Fibroblast of lung (primary cell): ENCODE measurements at places on chromosomes 12 and 14. TPM values are rescaled to one million over a fixed set of nuclear protein-coding genes. Genes with fewer than 3 reads are reported as not detected.

The ANKRD33 gene
- under 0.01 TPM in 1 of 2 replicates, not detected in the other for total RNA-seq

DNA sequence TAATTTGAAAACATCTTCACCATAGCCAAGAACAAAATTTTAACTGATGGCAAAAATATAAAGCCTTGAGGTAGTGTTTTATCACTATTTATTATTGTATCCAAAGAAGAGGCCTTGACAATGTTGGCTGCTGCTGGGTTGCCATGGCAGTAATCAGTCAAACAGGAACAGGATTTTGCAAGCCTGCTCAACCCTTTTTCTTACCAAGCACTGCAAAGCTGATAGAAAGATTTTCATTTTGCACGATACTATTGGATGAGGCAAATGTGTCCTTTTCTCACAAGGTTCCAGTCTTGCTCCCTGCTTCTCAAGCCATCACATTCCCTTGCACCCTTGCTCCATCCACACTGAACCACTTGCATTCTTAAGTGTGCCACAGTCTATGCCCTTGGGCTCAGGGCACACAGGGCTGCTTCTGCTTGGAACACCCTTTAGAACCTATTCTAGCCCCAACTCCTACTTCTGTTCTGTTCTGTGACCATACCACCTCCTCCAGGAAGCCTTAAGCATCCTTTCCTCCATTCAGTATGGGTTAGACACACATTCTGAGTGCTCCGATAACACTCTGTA is 76.5 kb upstream of the AMIGO2 start:
- H3K4me3 ChIP-seq, result no peak overlapping the region
- H3K36me3 ChIP-seq, result no peaks in the 10 kb centered on the region
- peaks cover 6% of the 10 kb centered on the region for H3K4me1 ChIP-seq
- no peak overlapping the region for H3K27ac ChIP-seq
- H3K27me3 ChIP-seq, result no peaks in the 10 kb centered on the region

The VRTN gene
- total RNA-seq, result not detected in 2 replicates

GRCh38 chr14:95547626-95548327 is 12.9 kb downstream of the GLRX5 start:
- no peak overlapping the region for H3K4me3 ChIP-seq
- H3K27ac ChIP-seq, result no peak overlapping the region
- peaks cover 3% of the 10 kb centered on the region for H3K36me3 ChIP-seq
- H3K4me1 ChIP-seq, result peaks cover 3% of the 10 kb centered on the region

GRCh38 chr14:65704437-65704836 is 291.9 kb downstream of the FUT8 start:
- no peaks in the 10 kb centered on the region for H3K36me3 ChIP-seq
- H3K4me1 ChIP-seq, result no peaks in the 10 kb centered on the region
- H3K4me3 ChIP-seq, result no peak overlapping the region

DNA sequence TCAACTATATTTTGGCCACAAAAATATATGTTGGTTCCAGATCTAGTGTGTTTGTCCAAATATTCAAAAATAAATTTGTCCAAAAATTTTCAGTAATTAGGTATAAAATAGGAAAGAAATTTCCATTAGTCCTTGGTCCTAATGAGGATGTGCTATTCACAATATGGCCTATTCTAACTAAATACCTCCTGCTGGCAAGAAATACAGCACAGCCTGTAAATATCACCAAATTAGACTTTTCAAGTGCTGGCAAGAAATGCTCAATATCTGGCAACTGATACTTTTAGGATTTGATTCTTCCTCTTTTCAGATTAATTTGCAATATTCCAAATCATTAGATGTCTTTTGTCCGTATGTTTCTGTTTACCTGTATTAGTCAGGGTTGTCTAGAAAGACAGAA is 1446.2 kb downstream of the LRFN5 start:
- H3K4me1 ChIP-seq, result no peaks in the 10 kb centered on the region
- H3K27ac ChIP-seq, result no peak overlapping the region
- no peak for DNase-seq

DNA sequence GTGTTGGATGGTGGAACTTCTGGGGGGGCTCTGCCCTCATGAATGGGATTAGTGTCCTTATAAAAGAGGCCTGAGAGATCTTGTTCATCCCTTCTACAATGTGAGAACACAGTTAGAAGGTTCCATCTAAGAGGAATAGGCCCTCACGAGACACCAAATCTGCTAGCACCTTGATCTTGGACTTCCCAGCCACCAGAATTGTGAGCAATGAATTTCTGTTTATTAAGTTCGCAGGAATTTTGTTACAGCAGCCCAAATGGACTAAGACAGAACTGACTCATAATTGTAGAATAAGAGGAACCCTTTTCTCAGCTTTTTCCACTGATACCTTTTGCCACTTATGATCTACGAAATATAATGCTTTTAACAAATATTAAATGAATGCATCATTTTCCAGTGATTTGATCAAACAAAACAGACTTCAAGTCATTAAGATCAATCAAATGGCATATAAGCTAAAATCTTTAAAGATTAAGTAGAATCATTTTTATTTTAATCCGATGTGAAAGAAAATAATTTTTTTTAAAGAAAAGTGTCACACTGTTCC is 68.2 kb downstream of the HECTD1 start:
- H3K4me1 ChIP-seq, result no peaks in the 10 kb centered on the region
- H3K36me3 ChIP-seq, result peaks cover 9% of the 10 kb centered on the region
- DNase-seq, result no peak
- H3K27ac ChIP-seq, result no peak overlapping the region

DNA sequence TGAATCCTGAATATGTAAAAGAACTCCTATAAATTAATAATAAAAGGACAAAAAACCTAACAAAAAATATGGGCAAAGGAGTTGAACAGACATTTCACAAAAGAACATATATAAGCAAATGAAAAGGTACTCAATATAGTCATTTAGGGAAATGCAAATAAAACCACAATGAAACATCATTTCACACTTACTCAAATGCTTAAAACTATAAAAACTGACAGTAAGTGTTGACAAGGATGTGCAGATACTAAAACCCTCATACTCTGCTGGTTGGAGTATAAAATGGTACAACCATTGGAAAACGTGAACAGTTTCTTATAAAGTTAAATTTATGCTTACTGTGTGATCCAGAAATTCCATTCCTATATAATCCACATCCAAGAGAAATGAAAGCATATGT is 247.1 kb downstream of the GXYLT1 start:
- DNase-seq, result no peak
- H3K27ac ChIP-seq, result no peak overlapping the region
- no peaks in the 10 kb centered on the region for H3K27me3 ChIP-seq
- H3K36me3 ChIP-seq, result no peaks in the 10 kb centered on the region
- H3K4me3 ChIP-seq, result no peak overlapping the region

DNA sequence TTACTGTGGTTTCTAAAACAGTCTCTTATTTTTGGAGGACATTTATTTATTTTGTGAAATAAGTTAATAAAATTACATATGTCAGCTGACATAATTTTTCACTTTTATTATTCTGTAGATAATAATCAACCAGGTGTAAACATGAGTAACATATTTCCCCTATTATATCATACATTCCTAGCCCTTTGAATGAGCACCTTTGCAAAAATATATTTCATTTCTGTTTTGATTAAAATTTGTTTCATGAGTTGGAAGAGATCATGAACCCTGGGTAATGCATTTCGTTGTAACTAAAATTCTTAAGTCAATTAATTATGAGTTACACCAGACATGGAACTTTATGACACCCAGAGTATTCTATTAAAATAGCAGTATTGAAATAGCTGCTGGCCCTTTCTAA is 56.3 kb downstream of the SLC16A7 start:
- H3K4me3 ChIP-seq, result no peak overlapping the region
- no peak for DNase-seq
- no peak overlapping the region for H3K27ac ChIP-seq

The KLHDC2 gene
- 125 and 135 TPM in 2 replicates for total RNA-seq

DNA sequence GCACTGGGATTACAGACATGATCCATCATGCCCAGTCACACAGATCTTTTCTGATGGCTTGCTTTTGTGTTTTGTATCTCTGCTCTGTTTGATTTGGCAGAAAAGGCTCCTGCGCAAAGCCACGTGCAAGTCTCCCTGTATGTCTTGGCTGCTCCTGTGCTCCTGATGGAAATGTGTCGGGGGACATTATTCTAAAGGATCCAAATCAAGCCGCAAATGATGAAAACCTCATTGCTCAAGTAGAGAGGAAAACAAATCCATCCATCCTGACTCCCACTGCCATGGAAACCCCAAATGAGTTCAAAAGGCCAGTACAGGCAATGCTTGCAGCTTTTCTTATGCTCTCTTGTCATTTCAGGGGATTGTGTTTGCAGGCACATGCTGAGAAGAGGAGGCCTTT is 93.8 kb downstream of the NDUFA12 start:
- no peak for DNase-seq
- no peak overlapping the region for H3K27ac ChIP-seq
- no peaks in the 10 kb centered on the region for H3K4me1 ChIP-seq

DNA sequence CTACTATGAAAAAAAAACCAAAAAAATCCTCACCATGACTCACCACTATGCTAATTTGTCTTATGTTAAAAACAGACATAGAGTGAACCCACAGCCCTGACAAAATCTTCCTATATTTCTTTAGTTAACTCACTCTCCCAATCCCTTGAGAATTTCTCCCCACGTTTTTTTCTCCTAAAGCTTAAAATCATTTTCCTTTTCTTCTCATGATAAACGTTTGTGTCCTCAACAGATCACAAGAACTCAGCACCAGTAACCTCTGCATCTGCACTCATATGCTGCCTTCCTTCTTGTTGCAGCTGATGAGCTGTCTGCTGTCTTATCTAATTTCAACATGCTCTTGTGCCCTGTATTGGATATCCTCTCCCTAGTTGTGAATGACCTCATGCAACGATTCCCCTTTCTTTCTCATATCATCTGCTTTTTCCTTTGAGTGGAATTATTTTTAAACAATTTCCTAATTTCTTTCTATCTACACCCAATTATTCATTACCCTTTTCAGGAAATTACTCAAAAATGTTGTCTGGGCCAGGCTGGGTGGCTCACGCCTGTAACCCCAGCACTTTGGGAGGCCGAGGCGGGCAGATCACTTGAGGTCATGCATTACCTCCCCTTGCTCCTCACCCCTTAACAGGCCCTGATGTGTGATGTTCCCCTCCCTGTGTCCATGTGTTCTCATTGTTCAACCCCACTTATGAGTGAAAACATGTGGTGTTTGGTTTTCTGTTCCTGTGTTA is 427.5 kb upstream of the MGAT4C start:
- no peak overlapping the region for H3K4me3 ChIP-seq
- H3K36me3 ChIP-seq, result no peaks in the 10 kb centered on the region
- no peak overlapping the region for H3K27ac ChIP-seq
- DNase-seq, result peak; percentile 70

DNA sequence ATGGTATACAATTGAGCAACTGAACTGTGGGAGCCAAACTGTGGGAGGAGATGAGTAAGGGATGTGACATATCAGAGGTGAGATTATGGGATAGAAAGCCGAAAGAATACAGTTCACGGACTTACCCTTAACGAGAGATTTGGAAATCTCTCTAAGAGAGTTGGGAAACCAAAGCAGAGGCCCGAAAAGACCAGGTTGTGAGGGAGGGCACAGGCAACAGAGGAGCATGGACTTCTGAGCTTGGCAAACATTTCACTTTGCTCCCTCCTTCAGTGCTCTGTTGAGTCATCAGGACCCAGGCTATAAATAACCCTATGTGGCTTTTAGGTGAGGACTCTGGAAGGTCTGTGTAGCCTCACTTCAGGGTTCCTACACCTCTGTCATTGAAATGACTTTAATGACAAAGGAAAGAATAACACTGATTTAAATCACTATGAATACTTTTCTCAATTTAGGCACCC is 120.6 kb downstream of the TGFB3 start:
- no peak overlapping the region for H3K4me3 ChIP-seq
- peaks cover 12% of the 10 kb centered on the region for H3K4me1 ChIP-seq
- peak; percentile 74 for DNase-seq
- H3K27ac ChIP-seq, result peak overlapping the region; percentile 42
- H3K36me3 ChIP-seq, result no peaks in the 10 kb centered on the region

DNA sequence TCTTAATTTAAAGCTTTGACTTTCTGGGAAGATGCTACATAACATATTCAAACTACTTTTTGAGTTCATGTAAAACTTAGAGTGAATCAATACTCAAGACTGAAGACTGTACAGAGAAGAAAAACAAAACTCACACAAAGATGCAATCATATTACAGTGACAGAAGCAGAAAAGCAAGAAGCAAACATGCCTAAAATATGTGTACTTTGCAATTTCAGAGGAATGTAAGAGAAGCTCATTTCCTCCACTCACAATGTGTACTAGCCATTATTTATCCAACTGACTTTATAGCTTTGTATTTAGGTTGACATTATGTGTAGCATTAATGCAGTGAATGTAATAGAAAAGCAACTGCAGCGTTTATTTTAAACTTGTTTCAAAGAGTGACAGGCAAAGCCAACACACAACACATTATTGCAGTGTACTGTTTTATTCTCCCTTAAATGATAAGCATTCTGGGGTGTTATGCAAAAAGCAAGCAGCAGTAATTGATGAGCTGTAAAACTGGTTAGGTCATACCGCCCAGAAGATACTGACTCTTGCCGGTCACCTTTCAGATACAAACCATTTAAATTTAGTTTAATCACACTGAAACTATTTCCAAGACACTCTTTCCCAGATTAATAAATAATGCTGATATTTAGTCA is 88.2 kb upstream of the PAWR start:
- no peaks in the 10 kb centered on the region for H3K36me3 ChIP-seq
- H3K4me3 ChIP-seq, result no peak overlapping the region
- no peak overlapping the region for H3K27ac ChIP-seq
- DNase-seq, result no peak

The DHRS2 gene
- total RNA-seq, result not detected in 2 replicates

- H3K4me1 ChIP-seq, result peaks cover 7% of the 10 kb centered on the region
- H3K27me3 ChIP-seq, result no peaks in the 10 kb centered on the region
- no peak overlapping the region for H3K4me3 ChIP-seq
- no peaks in the 10 kb centered on the region for H3K36me3 ChIP-seq
- DNase-seq, result no peak
- H3K27ac ChIP-seq, result no peak overlapping the region
These were observed 17.5 kb upstream of the TUBA1A start for GRCh38 chr12:49206389-49206788.

GRCh38 chr12:72274931-72275330 is 2.8 kb downstream of the TRHDE start:
- peaks cover 6% of the 10 kb centered on the region for H3K27me3 ChIP-seq
- H3K4me1 ChIP-seq, result no peaks in the 10 kb centered on the region
- H3K36me3 ChIP-seq, result no peaks in the 10 kb centered on the region
- no peak overlapping the region for H3K27ac ChIP-seq

GRCh38 chr14:85572011-85572410 is 42.1 kb downstream of the FLRT2 start:
- H3K36me3 ChIP-seq, result no peaks in the 10 kb centered on the region
- H3K27me3 ChIP-seq, result no peaks in the 10 kb centered on the region
- no peak overlapping the region for H3K4me3 ChIP-seq
- peaks cover 9% of the 10 kb centered on the region for H3K4me1 ChIP-seq

- H3K4me3 ChIP-seq, result no peak overlapping the region
- no peaks in the 10 kb centered on the region for H3K4me1 ChIP-seq
- no peaks in the 10 kb centered on the region for H3K36me3 ChIP-seq
- H3K27me3 ChIP-seq, result no peaks in the 10 kb centered on the region
These were observed 639.6 kb downstream of the AACS start for GRCh38 chr12:125704803-125705202.

GRCh38 chr12:58877243-58877743 is 43.0 kb downstream of the LRIG3 start:
- H3K36me3 ChIP-seq, result peaks cover 24% of the 10 kb centered on the region
- DNase-seq, result peak; percentile 91
- no peaks in the 10 kb centered on the region for H3K27me3 ChIP-seq
- no peak overlapping the region for H3K27ac ChIP-seq
- H3K4me1 ChIP-seq, result peaks cover 3% of the 10 kb centered on the region

The PLEKHH1 gene
- 0.33 and 0.77 TPM in 2 replicates for total RNA-seq

GRCh38 chr12:93244514-93245077 is 133.1 kb upstream of the NUDT4 start:
- no peak overlapping the region for H3K4me3 ChIP-seq
- no peak for DNase-seq
- no peaks in the 10 kb centered on the region for H3K36me3 ChIP-seq
- H3K27me3 ChIP-seq, result no peaks in the 10 kb centered on the region
- no peak overlapping the region for H3K27ac ChIP-seq
- peaks cover 2% of the 10 kb centered on the region for H3K4me1 ChIP-seq
